Regular cardiac myocyte (primary cell): ENCODE measurements at places on chromosomes 2 and 18. TPM values are rescaled to one million over a fixed set of nuclear protein-coding genes. Genes with fewer than 3 reads are reported as not detected.

Gene C2orf72
- 0.38 and 5.1 TPM in 2 replicates for total RNA-seq

Gene EVX2
- not detected in 2 replicates for total RNA-seq

Gene LDLRAD4
- total RNA-seq = under 0.01 TPM in 2 replicates

Gene ACTG2
- total RNA-seq = under 0.01 and 0.19 TPM in 2 replicates

Gene SLC8A1
- total RNA-seq = 84.4 and 131 TPM in 2 replicates

Gene TFPI
- 413 and 866 TPM in 2 replicates for total RNA-seq

Gene PTH2R
- not detected in 2 replicates for total RNA-seq

Gene MREG
- 2.1 and 4.5 TPM in 2 replicates for total RNA-seq

Gene MOCOS
- total RNA-seq = 2.9 and 4.8 TPM in 2 replicates

Gene SIX3
- total RNA-seq = not detected in 2 replicates

Gene MBD5
- total RNA-seq = 6.3 and 15.8 TPM in 2 replicates

Gene OTX1
- total RNA-seq = under 0.01 TPM in 1 of 2 replicates, not detected in the other

Gene TM4SF20
- under 0.01 and 0.28 TPM in 2 replicates for total RNA-seq

Gene SIGLEC15
- total RNA-seq = 1.7 and 6.3 TPM in 2 replicates

Gene ARHGAP15
- not detected in 2 replicates for total RNA-seq

Gene GREB1
- total RNA-seq = 0.96 and 3.9 TPM in 2 replicates

Gene ZNF892
- total RNA-seq = 4.0 and 4.8 TPM in 2 replicates

Gene ZNF521
- total RNA-seq = 5.0 and 9.9 TPM in 2 replicates

Gene ERBB4
- total RNA-seq = 0.28 and 0.77 TPM in 2 replicates

Gene ANAPC1
- total RNA-seq = 54.3 and 58.9 TPM in 2 replicates

Gene LRP2
- total RNA-seq = under 0.01 TPM in 1 of 2 replicates, not detected in the other

Gene UGT1A9
- under 0.01 TPM in 2 replicates for total RNA-seq

Gene PROKR1
- total RNA-seq = not detected in 2 replicates

Gene RNU2-63P
- total RNA-seq = not detected in 2 replicates

Gene IL1A
- 8.2 and 15.5 TPM in 2 replicates for total RNA-seq

Gene TMEM178A
- total RNA-seq = 0.19 and 1.1 TPM in 2 replicates

Gene ATF2
- total RNA-seq = 38.9 and 50.2 TPM in 2 replicates

Gene CCL20
- total RNA-seq = 1.3 and 57.5 TPM in 2 replicates

Gene WNT6
- not detected in 2 replicates for total RNA-seq

Gene TMX3
- total RNA-seq = 102 and 112 TPM in 2 replicates

Gene GALNT13
- 0.28 TPM in 1 of 2 replicates, not detected in the other for total RNA-seq

Gene PLCL1
- total RNA-seq = 7.3 and 12.3 TPM in 2 replicates
